Activated CD8-positive, alpha-beta memory T cell treated with anti-CD3 and anti-CD28 coated beads for 48 hours (primary cell): ENCODE measurements at places on chromosomes 6 and 20.

DNA sequence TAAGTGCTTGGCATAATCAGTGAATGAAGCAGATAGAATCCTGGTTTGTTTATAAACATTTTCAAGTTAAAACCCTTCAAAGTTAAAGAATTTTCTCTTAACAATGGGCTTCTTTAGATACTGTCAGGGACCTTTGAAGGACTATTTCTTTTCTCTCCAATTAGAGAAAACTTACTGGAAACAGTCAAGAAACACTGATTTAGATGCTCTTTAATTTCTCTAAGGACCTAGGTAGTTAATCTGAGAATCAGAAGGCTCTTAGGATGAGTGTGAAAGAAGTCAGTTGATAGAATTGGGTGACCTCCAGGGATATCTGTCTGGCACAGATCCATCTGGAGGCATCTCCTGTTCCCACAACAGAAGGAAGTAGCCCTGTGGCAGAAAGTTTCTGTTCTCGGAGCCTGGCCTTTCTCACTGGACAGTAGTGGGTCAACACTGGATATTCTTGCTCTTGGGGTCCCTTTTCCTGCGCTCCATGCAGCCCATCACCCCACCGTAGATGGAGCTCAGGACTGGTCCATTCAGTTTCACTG, 22.5 kb downstream of the KIAA0408 start:
- no peak for DNase-seq

DNA sequence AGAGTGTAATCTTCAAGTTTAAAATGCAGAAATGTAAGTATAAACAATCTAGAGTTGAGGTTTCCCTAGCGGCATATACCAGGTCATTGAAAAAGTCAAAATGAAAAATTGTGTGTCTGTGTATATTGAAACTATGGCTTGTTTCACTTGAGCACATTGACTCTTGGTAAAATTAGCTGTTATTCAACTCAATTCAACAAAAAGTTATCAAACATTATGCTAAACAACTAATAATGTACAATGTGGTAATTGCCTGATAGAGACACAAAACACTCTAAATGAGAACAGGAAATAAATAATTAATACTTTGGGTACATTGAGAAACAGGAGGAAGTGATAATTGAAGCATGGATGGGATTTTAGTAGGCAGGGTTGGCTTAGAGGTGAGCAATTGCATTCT, 444.8 kb downstream of the CDKAL1 start:
- no peak for DNase-seq

- no peak for DNase-seq
Observed at GRCh38 chr20:7237251-7237650, 469.8 kb downstream of the BMP2 start.

GRCh38 chr20:62339647-62340062, 27.5 kb downstream of the LAMA5 start:
- DNase-seq: no peak

- DNase-seq: no peak
Observed at GRCh38 chr6:138978229-138978628, 9.8 kb downstream of the REPS1 start.

DNA sequence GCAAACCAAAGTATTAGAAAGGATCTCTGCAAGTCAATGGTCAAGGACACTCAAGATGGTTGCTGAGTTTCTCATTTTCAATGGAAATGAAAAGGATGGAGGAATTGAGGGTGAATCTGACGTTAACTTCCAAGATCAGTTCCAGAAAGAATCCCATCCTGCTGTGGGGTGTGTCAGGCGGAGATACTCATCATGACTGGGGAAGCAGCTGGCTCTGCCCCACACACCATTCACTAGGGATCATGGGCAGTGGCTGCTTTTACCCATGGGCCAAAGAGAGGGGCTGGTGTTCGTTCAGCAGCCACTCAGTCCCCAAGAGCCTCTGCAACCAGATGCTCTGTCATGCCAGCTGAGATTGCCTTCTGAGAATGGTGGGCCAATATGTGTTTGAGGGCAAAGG, 102.3 kb upstream of the KCNK16 start:
- DNase-seq: no peak

DNA sequence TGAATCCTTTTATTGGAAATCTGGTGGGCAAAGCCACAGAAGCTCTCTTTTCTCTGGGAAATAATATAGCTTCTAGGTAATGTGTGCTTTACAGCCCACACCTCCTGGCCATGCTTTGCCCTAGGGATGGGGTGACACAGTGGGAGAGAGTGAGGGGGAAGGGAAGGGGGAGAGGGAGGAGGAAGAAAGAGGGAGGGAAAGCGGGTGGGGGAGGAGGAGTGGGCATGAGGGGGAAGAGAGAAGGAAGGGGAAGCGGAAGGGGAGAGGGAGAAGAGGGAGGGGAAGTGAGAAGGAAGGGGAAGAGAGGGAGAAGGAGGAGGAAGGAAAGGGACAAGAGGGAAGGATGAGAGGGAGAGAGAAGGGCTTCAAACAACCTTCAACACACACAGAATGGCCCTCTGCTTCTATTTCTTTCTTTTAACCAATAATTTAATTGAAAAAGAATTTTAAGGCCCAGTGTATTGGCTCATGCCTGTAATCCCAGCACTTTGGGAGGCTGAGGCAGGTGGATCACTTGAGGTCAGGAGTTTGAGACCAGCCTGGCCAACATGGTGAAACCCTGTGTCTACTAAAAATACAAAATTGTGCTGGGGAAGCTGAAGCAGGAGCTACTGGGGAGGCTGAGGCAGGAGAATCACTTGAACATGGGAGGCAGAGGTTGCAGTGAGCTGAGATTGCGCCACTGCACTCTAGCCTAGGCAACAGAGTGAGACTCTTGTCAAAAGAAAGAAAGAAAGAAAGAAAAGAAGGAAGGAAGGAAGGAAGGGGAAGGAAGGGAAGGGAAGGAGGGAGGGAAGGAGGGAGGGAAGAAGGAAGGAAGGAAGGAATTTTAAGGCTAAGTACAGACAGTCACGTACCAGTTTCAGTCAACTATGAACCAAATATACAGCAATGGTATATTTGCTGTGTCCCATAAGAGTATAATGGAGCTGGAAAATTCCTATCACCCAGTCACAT, 75.2 kb downstream of the RSPH3 start:
- no peak for DNase-seq

GRCh38 chr6:41747256-41748101, at the start of gene PGC:
PGC (minus strand) TSS chr6:41747397; CDS start chr6:41747334, 63 bp downstream.
- DNase-seq: no peak

- DNase-seq: no peak
Observed at GRCh38 chr20:49335476-49335875, 57.6 kb upstream of the ZNFX1 start.

DNA sequence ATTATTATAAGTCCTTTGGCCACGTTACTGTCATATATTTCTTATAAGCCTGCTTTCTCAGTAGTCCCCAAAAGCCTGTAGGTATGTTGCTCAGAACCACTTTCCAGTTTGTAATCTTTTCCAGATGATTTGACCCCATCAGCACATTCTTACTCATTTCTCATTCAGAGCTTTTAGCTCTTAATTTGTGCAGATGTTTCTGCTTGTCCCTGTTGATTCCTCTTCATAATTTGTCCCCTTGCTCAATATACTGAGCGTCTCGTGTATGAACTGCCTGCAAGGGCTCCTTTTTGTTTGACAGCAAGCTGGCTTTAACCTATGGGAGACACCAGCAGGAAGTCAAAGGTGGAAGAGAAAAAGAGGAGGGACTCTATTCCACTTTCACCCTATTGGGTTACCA, 733.8 kb upstream of the GJE1 start:
- no peak for DNase-seq

DNA sequence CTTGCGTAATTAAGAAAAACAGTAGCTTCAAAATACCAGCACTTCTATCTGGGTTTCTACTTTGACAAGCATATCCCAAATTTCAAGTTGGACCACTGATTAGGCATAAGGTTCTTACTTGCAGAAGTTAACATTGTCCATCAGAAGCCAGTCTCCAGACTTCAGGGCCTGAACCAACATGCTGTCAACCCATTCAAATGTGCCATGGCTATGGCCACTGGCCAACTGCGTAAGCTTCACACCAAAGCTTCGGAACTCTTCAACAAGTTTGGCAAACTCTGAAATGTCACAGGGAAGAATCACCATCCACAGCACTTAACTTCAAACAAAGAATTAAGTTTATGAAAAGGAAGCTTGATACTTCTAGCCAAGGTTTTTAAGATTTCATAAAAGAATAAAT, 78.0 kb upstream of the LYRM2 start:
- DNase-seq: no peak

- DNase-seq: no peak
Observed at GRCh38 chr20:41133709-41134361, 3.5 kb upstream of the PLCG1 start.

DNA sequence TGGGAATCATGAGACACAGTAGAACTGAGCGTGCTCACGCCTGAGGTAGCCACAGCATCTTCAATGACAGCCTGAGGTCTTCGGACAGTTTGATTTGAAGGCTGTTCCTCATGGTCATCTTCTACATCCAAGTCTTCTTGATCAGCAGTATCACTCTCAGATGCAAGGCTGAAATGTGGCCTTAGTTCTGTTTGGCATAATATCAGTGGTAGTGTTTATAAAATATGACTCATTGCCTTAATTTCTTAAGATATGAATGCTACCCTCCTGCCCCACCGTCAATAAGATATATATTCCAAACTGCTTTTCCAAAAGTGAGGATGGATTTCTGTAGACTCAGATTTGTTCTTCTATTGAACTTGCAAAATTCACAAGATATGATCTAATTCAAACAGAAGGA, 17.5 kb upstream of the MAP7 start:
- DNase-seq: no peak

GRCh38 chr6:149012040-149012545, 265.3 kb downstream of the UST start:
- DNase-seq: no peak

DNA sequence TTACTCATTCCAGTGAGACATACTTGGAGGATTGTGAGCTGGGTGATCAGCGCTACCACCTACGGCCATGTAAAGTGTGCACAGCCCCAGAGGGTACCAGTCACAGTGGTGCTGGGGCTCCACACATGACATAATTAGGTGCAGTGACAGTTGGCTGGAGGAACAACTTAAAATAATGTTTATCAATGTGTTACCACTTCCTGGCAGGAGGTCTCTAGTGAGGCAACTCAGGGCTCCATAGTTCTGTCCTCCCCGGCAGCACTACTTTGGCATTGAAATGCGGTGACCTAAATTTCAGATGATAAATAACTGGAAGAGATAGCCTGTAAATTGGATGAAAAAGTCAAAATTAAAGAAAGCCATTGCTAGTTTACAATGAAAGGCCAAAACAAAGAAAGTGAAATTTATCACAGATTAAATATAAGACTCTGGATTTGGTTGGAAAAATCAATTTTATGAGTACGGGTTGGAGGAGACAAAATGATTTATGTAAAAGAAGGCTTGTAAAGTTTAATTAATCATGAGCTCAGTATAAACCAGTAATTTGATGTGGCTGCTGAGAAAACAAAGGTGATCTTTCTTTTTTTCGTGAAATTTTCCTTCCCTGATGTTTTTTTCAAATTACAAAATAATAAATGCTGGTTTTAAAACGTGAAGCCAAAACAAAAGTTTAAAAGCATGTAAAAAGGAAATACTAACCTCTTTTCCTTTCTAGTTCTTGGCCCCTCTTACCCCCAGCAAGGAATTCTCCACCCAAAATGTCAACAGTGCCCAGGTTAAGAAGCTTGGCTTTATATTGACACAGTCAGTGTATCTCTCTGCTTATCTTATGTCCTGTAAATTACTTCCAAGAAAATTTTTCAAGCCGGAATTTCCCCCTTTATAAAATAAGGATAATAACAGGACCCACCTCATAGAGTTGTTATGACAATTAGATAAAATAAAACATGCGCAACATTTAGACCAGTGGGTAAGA, 126.7 kb upstream of the NOX3 start:
- DNase-seq: no peak

DNA sequence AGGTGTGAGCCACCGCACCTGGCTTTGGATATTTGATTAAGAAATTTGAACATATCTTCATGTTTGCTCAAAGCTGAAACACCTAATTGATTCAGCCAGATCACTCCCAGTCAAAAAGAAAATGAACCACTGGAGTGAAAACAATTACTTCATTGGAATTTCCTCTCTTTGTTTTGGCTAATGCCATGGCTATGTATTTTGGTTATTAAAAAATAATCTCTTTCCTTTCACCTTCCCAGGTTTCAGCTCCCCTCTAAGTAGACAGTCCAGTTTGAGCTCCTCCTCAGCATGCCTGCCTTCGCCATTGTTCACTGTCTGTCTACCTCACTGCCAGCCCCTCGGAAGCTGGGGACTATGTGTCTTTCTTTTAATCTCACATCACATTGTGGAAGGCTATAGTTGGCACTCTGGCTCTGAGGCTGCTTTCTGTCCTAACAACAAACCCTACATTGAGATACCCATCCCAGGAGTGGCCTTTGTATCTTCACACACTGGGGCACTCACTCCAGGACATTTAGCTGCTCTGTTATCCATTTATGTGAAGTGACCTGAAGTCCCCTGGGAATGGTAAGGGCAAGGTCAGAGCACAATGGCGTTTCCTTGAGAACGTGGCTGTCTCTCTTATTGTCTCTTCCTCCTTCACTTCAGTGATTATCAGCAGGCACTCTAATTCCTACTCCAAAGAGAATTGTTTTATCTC, 764.0 kb upstream of the CITED2 start:
- no peak for DNase-seq

GRCh38 chr6:30938730-30939129, 2.0 kb upstream of the MUCL3 start:
- no peak for DNase-seq

DNA sequence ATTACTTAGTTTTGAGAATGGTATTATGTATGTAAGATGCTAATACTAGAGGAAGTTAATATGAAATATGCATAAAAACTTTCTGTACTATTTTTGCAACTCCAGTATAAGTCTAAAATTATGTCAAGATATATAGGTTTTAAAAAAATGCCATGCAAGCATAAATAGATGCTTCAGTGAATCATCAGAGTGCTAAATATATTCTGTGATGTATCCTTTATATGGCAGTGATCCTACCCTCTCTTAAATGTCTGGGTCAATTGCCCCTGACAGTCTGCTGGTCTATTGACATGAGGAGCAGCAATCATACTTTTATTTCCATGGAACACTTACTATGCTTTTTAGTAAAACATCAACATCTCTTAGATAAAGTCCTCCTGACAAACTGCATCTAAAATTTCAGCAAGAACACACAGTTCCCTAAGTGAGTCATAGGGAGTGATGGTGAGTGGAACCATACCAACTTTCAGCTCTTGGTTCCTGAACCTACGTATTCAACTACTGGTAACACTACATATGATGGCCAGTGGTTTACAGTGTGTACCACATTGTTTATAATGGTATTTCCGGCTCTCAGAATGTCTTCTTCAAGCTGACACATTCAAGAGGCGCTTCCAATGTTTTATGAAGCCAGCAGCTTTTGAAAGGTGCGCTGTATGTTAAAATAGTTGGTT, 928.7 kb upstream of the GJE1 start:
- no peak for DNase-seq

GRCh38 chr6:47016261-47016660, 25.9 kb downstream of the ADGRF1 start:
- DNase-seq: no peak

DNA sequence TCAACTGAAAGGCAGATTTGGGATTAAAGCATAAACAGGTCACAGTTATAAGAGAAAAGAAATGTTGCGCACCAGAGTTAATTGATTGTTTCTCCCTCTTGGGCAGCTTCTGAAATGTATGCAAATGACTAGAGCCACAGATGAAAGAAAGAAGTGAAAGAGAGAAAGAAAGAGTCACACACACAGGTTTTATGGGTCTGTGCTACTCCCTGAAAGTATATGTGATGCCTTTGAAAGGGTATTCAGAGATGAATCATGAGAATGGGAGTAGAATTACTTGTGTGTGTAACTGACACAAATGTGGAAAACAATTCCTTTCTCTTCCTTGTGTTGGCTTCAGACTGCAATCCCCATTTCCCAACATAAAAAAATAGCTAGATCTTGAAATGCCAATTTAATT, 196.9 kb downstream of the FOXA2 start:
- no peak for DNase-seq
